ENCODE measurements at places on chromosomes 12 and 14.
A peak's percentile ranks its signal among the peaks of the same experiment; 100 is the strongest.

- DNase-seq = no peak
These were observed 72.2 kb downstream of the SPTB start for GRCh38 chr14:64807551-64807950.

GRCh38 chr14:104734991-104735779 is 11.2 kb downstream of the ADSS1 start:
- DNase-seq = no peak

- peak; percentile 72 for DNase-seq
These were observed 7.0 kb downstream of the CDK2AP1 start for GRCh38 chr12:123264642-123265041.

- no peak for DNase-seq
These were observed 506.5 kb downstream of the TMEM117 start for GRCh38 chr12:44342371-44342770.
